Activated T-cell treated with anti-CD3 and anti-CD28 coated beads for 4 hours (primary cell): ENCODE measurements at places on chromosomes 6 and 20.

- no peak for DNase-seq
Measured at GRCh38 chr6:14360565-14360964, 243.0 kb downstream of the CD83 start.

DNA sequence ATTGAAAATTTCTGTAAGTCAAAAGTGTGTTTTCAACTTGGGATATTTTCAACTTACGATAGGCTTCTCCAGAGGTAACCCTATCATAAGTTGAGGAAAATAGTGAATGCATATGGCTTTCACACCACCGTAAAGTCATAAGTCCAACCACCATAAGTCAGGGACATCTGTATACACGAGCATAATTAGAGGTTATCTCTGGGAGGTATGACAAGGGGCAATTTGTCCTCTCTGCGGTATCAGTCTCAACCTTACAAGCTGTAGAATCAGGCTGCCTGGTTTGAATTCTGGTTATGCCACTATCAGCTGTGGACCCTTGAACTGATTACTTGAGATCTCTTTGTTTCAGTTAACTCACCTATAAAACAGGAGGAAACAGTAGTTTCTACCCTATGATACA lies 202.9 kb upstream of the JARID2 start:
- no peak for DNase-seq

DNA sequence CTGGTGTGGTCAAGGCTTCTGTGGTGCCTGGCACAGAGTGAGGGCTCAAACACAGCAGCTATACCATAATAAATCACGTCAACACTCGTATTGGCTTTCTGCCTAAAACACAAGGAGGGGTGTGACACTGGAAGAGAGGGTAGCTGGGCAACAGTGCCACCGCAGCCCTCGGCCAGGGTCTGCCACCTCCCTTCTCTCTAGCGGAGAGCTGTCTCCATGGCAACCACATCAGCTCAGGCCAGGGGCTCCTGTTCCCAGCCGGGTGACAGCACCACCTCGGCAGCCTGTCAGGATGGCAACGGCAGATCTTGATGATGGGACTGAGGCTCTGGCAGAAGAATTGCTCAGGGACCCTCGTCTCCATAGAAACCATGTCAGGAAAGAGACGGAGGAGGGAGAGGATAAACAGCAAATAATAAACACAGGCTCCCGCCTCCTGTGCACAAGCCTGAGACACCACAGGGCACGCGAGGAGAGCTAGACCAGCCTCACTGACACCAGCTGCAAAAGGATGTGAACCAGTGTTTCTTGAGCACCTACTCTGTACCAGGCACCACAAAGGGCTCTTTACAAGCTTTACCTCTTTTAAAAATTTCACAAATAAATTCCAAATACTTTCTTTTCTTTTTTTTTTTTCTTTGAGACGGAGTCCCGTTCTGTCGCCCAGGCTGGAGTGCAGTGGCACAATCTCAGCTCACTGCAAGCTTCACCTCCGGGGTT lies 50.4 kb upstream of the TLDC2 start:
- DNase-seq: no peak

DNA sequence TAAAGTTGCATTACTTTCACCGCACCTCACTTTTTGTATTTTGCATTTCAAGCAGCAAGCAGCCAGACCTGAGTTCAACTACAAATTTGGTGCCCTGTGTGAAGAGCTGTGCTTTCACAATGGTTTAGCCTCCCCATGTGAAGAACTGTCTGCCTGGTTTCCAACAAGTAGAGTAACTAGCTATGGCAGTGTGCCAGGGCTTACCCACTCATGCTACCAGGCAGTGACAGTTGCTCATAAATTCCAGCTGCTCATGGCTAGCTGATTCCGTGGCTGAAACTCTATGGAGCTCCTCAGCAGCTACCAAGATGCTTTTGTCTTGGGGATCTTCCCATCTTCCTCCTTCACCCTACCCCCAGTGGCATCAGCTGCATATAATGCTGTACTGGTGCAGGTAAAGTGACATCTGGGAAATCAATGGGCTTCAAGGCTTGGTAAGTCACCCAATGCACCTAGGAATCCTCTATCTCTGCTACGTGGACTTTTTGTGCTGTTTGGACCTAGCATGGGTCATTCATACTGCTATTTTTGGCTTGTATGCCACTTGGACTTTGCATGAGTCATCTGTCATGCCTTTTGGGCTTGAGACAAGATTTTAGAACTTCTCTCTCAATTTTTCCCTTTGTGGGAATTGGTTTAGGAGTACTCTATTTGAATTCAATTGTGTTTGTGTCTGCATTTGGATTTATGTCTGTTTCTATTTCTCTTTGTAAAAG lies 176.5 kb upstream of the GJE1 start:
- no peak for DNase-seq

GRCh38 chr6:88290411-88290810 lies 124.3 kb upstream of the CNR1 start:
- no peak for DNase-seq

- DNase-seq: peak; percentile 88
Measured at GRCh38 chr6:118893807-118894424, at the start of gene ASF1A. Gene ASF1A (plus strand): TSS chr6:118894152. CDS start chr6:118894414, 262 bp downstream.

DNA sequence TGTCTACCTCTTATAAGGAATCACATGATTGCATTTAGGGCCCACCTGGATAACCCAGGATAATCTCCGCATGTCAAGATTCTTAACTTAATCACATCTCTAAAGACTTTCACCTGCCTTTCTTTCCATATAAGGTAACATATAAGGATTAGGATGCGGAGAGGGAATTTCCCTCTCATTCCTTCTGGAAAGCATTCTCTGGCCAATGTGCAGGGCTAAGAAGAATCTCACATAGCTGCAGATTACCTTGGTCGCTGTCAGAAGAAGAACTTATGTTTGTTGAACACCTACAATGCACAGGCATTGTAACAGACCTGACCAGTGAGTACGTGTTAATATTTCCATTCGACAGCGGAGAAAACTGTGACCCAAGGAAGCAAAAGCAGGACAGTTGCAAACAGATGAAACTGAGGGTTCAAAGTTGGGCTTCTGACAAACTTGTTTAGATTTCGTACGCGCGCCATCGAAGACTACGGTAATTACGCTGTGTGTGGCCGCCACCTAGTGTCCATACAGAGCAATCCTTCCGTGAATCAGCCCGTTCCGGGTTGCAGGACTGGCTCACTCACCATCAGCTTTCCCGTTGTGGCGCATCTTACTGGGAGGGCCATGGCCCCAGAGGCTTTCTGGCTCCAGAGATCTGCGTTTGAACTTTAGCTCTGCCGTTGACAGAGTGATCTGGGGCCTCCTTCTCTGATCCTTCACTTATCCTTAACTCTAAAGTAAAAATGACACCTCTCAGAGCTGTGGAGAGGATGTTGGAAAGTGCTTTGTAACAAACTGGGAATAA lies 9.5 kb downstream of the C20orf202 start:
- DNase-seq: peak; percentile 58

DNA sequence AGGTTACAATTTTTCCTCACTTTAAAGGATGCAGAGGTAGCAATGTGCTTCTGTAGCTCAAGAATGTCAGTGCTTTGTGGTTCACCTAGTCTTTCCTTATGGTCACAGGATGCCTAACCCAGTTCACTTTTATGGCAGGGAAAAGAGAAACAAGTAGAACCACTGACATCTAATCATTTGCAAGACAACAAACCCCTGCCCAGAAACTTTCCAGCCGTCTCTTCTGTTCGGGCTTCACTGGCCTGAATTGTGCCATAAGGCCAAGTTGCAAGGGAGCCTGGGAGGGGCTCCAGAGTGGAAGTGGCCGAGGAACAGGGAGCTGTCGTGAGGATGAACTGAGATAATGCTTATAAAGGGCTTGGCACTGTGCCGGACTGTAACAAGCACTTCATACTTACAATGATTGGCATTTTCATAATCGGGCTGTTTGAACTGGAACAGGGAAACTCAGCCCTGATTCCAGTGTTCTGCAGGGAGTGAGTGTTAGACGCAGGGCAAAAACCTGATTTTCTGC lies 212.6 kb downstream of the BCAS1 start:
- DNase-seq: no peak

- no peak for DNase-seq
Measured at GRCh38 chr6:8113131-8113654, 10.8 kb upstream of the EEF1E1 start.

GRCh38 chr6:5679691-5680090 lies 327.0 kb downstream of the NRN1 start:
- DNase-seq: no peak

- no peak for DNase-seq
Measured at GRCh38 chr6:37862992-37863391, 43.5 kb downstream of the ZFAND3 start.

GRCh38 chr6:56642366-56643261 lies at the start of gene DST:
Gene DST (minus strand): TSS chr6:56642889.
- DNase-seq: no peak

- no peak for DNase-seq
Measured at GRCh38 chr20:56200456-56200855, 48.1 kb upstream of the MC3R start.

DNA sequence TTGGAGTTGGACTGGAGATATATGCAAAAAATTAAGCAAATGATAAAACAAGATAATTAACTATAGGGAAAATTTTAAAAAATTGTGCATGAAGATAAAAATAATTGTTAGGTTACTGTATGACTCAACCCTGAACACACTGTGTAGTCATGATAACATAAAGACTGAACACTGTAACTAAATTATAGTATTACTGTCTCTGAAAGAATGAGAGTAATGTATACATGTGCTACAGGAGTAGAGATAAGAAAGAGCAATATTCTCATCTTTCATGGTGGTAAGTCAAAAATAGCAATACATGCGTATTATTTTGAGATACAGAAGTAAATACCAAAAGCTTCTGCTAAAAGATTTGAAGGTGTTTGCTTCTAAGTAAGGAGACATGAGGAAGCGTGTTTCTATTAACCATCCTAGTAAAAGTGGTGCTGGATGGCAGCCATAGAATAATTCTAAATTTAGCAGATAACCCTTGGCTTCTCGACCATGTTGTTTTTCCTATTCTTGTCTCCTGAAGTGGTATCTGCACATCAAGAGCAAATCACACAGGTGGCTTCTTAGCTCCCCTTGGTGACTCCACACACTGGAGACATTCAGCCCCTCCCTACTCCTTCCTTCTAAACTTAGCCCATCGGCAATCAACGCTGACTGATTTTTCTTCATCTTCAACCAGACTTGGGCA lies 390.6 kb upstream of the PLCB4 start:
- no peak for DNase-seq

- DNase-seq: no peak
Measured at GRCh38 chr6:90890683-90891330, 303.9 kb upstream of the MAP3K7 start.

DNA sequence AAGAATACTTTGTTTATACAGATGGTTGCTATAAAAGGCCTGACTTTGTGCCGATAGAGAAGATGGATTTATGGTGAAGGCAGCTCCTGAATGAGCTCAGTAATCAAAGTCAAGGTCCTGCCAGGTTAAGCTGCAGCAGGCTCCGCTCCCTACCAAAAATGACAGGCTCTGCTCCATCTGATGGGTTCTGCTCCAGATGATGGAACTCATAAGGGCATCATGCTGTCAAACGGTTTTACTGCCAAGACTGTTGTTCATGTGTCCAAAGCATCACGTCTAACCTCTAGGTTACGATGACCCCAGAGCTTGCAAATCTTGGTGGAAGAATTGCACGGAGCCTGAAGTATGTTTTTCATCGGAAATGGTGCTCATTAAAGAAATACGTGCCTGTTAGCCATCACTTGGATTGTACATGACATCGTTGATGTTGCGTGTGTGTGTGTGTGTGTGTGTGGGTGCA lies 19.2 kb upstream of the PTGIS start:
- no peak for DNase-seq

GRCh38 chr6:41785689-41786450 lies 1.6 kb upstream of the TOMM6 start:
- no peak for DNase-seq
